ENCODE measurements at places on chromosomes 6 and 20.
A peak's percentile ranks its signal among the peaks of the same experiment; 100 is the strongest.

GRCh38 chr6:63868351-63868750 lies 232.7 kb downstream of the PHF3 start:
- no peak for DNase-seq

DNA sequence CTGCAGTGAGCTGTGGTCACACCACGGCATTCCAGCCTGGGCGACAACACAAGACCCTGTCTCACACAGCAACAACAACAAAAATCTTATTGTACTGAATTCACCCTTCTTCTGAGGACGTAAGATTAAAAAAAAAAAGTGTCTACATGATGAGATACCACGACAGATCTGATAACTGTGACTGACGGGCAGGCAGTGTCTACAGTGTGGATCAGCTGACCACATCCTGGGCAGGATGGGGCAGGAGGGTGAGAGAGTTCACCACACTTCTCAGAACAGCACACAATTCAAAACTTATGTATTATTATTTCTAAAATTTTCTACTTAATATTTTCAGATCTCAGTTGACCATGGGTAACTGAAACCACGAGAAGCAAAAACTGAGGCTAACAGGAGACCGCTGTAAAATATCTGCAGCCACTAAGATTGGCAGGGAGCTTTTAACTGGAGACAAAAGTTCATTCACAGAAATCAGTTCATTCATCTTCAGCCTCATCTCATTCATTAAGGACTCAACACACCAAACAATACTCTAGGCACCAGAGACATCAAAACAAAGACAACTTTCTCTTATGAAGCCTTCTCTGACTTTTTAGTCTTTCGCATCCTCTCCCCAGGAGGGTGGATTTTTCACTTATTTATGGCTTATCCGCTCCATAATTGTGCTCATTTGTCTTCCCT lies 15.7 kb upstream of the NHSL1 start:
- DNase-seq: no peak

GRCh38 chr6:155080881-155081845 lies 86.0 kb downstream of the TIAM2 start:
- DNase-seq: no peak

DNA sequence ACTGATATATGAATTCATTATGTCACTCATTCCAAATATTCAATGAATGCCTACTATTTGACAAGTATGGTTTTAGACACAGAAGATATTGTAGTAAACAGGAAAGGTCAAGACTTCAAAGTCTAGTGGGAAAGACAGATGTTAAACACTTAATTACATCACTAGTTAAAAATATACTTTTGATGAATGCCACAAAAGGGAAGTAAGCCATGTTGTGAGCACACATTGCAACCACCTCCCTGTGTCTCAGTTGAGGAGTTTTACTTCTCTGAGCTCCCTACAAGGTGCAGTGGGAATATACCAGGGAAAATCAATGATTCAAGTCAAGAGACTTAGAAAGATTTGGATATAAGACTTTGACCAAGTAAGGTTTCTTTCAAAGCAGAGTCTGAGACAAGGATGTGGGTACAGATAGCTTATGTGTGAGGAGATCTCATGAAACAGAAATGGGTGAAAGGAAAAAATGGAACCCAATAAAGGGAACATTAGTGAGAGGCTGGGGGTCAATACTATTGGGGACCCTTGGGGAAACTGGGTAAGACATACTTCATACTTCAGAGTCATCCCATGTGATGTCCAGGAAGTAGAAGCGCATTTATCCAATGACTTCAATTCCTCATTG lies 503.7 kb downstream of the KIF16B start:
- DNase-seq: no peak

- no peak for DNase-seq
Measured at GRCh38 chr6:62075869-62076268, 210.2 kb downstream of the KHDRBS2 start.

GRCh38 chr6:157770946-157771345 lies 52.1 kb upstream of the SNX9 start:
- DNase-seq: no peak

DNA sequence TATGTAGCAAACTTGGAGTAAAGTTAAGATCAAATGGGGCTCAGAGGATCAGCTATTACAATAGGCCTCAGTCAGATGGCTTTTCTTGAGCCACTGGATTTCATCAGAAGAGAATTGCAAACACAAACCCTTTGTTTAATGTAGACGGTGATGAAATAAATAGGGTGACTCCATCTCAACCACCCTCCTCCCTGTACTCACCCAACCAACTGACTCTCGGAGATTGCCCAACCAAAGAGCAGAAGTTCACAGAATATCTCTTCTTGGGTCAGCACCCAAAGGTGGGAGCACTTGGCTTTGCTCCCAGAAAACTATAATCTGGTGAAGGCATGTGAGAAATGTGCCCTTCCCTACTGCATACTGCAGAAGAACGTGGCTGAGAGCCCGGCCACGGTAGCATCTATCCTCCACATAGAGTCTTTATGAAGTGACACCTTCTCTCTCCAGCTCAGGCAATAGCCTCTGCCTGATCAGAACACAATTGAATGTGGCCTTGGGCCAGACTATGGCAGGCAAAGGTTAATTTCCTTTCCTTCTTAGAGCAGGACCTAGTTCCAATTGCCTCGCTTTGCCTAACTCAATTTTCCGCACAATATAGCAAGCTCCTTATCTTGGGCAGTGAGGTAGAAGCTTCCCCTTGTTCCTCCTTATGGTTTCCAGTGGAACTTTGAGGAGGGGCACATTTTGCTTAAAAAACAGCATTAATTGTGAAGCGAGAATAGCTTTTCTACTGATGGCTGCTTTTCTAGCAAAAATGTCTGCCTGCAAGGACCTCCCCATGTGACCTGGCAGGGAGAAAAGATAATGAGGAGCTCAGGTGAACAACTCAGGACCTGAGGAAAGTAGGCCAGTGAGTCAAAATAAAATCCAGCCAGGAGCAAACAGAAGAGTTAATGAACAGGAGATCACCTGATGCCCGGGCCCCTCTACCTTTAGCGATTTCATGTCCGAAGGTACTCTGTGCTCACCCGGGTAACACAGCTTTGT lies 79.4 kb downstream of the GFOD1 start:
- DNase-seq: no peak

GRCh38 chr20:38723848-38724625 lies at the start of gene SLC32A1:
SLC32A1 (plus strand) TSS chr20:38724486; CDS start chr20:38724725, 239 bp downstream.
- no peak for DNase-seq

DNA sequence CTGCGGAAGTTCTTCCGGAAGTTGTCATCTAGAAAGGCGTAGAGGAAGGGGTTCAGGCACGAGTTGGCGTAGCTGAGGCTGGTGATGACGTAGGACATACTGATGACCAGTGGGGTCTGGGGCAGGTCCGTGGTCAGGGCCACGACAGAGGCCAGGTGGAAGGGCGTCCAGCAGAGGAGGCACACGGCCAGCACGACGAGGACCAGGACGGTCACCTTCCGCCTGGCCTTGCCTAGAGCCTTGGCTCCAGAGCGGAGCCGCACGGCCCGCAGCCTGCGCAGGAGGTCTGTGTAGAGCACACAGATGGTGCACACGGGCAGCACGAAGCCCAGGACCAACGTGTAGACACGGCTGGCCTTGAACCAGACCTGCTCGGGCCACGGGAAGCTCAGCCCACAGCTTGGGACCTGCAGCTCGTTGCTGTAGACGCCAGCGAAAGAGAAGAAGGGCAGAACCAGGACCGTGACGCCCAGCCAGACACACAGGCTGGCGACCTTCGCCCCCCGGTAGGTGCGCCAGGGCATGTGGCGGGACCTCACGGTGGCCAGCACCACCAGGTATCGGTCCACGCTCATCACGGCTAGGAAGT lies 1.4 kb downstream of the NPBWR2 start:
- DNase-seq: no peak

GRCh38 chr6:161257793-161258457 lies 15.9 kb downstream of the AGPAT4 start:
- DNase-seq: peak; percentile 47

- DNase-seq: no peak
Measured at GRCh38 chr6:17867880-17868279, 119.6 kb downstream of the KIF13A start.

GRCh38 chr6:137911675-137912191 lies 44.7 kb downstream of the TNFAIP3 start:
- no peak for DNase-seq

- DNase-seq: peak; percentile 75
Measured at GRCh38 chr6:143675946-143676345, 1.8 kb upstream of the PHACTR2 start.

GRCh38 chr6:141682391-141682790 lies 450.3 kb upstream of the GJE1 start:
- DNase-seq: no peak

GRCh38 chr20:59258221-59258621 lies 42.2 kb upstream of the EDN3 start:
- no peak for DNase-seq

- DNase-seq: peak; percentile 38
Measured at GRCh38 chr20:16434062-16434664, 139.1 kb downstream of the KIF16B start.

GRCh38 chr20:35615667-35616464 lies at the start of gene SPAG4:
SPAG4 (plus strand) TSS chr20:35615829; CDS start chr20:35616004, 175 bp downstream.
- peak; percentile 92 for DNase-seq

- no peak for DNase-seq
Measured at GRCh38 chr6:105832313-105832761, 253.8 kb upstream of the PRDM1 start.

DNA sequence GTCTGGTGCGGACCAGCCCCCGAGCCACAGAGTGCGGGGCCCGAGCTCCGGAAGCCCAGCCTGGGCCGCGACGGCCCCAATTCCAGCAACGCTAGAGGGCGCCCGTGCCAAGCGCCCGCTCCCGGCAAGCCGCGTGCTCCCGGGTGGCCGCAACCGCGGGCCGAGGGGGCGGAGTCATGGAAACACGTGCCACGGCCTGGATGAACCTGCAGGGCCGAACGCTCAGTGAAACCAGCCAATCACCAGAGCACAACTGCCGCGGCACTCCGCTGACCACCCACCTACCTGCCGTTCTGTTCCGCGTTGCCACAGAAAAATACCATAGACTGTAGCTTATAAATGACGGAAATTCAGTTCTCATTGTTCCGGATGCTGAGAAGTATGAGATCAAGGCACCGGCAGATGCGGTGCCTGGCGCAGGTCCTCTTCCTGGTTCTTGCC lies 85.7 kb upstream of the FOXC1 start:
- peak; percentile 64 for DNase-seq

DNA sequence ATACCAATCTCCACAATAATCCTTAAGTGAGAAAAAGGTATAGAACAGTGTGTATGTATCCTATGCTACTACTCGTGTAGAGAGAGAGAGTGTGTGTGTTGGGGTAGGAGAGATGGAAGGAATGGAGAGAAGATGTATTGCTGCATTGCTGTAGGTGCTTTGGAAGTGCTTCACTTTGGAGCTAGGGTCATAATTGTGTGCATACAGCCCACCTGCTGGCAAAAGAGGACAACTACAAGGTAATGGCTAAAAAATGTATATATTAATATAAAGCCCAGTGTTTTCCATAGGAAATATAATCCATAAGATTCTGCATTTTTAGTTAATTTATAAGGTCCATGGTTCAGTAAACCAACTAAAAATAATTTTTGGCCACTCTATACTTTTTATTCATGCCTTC lies 36.1 kb downstream of the SERAC1 start:
- peak; percentile 3 for DNase-seq

DNA sequence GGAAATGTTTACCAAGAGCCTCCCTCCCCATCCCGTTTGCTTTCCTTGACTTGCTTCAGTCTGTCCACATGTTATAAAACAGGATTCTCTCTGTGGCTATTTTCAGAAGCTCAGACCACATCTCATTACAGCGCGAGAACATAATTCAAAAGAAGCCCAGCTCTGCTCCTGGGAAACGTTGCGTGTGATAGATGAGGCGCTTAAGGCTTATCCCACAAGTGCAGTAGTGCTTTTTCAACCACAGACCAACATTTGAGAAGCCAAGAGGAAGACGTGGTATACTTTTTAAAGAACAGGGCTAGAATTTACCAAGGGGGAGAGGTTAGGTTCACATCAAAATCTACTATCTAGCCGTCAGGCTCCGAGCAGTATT lies 239.5 kb downstream of the SLC24A3 start:
- no peak for DNase-seq

DNA sequence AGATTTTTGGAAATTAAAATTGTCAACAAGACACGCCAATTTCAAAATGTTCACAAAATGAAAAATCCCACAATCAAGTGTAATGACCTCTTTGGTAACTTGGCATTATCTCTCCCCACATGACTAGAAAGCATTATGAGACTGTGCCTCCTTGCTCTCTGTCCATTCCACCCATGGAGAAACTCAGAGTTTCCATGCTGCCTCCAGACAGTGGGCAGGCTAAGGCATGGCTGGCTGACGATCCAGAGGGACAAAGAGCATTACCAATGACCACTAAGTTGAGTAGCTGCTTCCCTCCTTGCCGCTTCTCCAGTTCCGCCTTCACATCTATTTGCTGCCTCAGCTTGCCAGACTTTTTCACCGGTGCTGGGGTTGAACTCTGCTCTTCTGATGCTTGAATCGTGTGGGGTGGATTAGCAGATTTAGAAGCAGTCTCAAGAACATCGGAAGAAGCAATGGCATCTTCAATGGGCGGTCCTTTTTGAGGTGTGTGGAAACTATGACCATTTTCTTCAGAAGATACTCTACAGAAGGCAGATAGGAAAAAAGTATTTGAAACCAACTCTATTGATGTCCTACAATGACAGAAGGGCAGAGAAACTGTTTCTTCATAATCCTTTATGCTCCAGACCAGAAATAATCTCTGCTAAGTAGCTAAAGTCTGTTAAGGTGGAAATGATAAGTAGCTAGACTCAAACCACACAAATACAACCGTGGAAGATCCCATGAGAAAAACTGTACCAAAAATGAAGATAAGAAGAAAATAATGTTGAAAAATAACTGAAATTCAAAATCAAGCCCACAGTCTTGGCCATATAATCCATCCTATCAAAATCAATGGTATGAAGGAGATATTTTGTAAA lies 47.5 kb upstream of the ALDH8A1 start:
- DNase-seq: no peak

- no peak for DNase-seq
Measured at GRCh38 chr6:14732226-14732843, 513.5 kb upstream of the JARID2 start.

- DNase-seq: no peak
Measured at GRCh38 chr6:21912151-21912832, 318.7 kb downstream of the SOX4 start.

DNA sequence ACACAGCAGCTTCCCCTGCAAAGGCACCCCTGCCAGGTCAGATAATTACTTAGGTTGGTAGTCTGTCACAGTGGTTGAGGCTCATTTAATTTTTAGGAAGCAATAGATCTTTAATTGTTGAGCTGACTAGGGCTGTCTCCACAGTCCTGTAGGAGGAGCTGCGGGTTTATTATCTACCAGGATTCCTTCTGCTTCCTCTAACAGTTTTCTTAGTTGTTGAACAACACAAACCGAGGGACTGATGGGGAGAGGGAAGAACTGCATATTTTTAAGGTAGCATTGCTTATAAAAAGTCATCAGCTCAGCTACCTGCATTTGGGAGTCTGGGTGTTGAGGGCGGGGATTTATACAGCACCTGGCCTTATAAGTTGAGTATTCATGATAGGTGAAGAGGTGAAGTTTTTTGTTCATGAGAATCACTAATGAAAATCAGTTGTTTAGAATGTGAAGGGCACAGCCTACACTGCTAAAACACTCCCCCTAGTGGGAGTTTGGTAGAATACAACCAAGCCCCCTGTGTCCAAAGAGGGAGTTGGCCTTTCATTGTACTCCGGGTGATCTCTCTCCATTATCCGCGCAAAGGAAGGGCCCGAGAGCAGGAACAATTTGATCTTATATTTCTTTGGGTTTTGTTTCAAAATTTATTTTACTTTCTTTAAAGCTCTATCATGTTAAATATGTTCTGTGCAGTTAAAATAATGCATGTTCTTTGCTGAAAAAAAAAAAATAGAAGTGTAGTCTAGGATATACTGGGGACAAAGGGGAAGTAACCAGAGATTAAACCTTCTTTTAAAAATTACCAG lies 69.6 kb downstream of the SSR1 start:
- DNase-seq: peak; percentile 70

- DNase-seq: no peak
Measured at GRCh38 chr6:108243836-108244235, 17.0 kb downstream of the SNX3 start.

Measured in muscle of back (tissue), 13 donors.